SHP77 (cell line): ENCODE measurements at places on chromosomes 6 and 20.

DNA sequence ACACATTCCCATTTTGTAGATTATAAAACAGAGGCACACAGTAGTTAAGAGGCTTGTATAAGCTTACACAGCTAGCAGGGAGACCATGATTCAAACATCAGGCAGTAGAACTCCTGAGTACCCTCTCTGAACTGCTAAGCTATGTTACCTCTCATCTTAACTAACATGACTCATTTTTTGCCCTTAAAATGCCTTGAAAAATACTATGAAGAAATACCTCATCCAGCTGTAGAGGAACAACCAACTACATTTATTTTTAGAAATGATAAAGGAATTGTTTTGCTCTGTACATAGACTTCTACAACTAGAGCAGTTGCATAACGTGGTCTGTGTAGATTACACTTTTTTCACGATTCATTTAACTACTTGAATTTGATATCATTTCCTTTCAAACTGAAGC is 102.1 kb downstream of the FLRT3 start:
- DNase-seq, result no peak

DNA sequence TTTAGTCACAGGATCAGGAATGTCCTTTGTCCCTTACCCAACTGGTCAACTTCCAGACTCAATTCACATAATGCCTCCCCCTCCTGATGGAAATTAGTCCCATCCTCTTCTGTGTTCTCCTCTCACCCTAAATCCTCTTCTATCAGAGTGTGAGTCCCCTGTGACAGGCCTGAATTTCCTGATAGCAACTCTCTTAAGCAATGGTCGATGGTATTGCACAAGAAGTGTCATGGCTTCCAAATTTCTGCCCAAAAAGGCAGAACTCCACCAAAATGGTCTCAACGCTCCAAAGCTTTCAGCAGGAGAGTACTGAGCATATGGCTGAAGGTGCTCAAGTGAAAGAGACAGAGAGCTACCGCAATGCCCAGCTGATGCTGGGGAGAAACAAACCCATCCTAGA is 2.4 kb downstream of the PREP start:
- no peak for DNase-seq

GRCh38 chr6:123635144-123635543 is 1.6 kb downstream of the TRDN start:
- no peak for DNase-seq

GRCh38 chr6:33390767-33391277 is 801 bp upstream of the KIFC1 start:
- no peak for DNase-seq

DNA sequence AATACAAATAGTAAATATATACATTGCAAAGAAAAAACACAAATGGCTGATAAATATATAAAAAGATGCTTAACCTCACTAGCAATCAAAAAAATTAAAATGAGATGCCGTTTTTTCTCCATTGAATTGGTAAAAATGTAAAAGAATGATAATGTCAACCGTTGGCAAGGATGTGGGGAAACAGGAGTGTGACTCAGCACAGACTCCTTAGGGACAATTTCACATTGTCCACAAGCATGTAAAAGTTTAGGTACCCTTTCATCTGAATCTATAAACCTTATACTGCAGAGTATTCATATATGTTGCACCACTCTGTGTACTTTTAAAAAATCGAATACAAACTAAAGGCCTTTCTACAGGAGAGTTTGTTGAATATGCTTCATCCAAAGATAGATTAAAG is 143.1 kb upstream of the RREB1 start:
- no peak for DNase-seq

- DNase-seq, result no peak
Observed at GRCh38 chr20:17380801-17381200, 150.4 kb downstream of the BFSP1 start.

DNA sequence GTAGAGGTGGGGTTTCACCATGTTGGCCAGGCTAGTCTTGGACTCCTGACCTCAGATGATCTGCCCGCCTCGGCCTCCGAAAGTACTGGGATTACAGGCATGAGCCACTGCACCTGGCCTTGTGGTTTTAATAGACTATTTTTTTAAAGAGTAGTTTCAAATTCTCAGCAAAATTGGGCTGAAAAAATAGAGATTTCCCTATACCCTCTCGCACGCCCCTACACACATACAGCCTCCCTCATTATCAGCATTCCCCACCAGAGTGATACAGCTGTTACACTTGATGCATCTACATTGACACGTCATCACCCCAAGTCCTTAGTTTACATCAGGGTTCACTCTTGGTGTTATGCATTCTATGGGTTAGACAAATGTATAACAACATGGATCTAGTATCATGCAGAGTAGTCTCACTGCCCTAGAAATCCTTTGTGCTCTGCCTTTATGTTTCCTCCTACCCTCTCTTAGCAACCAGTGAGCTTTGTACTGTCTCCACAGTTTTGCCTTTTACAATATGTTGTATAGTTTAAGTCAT is 103.6 kb downstream of the CDYL start:
- no peak for DNase-seq

DNA sequence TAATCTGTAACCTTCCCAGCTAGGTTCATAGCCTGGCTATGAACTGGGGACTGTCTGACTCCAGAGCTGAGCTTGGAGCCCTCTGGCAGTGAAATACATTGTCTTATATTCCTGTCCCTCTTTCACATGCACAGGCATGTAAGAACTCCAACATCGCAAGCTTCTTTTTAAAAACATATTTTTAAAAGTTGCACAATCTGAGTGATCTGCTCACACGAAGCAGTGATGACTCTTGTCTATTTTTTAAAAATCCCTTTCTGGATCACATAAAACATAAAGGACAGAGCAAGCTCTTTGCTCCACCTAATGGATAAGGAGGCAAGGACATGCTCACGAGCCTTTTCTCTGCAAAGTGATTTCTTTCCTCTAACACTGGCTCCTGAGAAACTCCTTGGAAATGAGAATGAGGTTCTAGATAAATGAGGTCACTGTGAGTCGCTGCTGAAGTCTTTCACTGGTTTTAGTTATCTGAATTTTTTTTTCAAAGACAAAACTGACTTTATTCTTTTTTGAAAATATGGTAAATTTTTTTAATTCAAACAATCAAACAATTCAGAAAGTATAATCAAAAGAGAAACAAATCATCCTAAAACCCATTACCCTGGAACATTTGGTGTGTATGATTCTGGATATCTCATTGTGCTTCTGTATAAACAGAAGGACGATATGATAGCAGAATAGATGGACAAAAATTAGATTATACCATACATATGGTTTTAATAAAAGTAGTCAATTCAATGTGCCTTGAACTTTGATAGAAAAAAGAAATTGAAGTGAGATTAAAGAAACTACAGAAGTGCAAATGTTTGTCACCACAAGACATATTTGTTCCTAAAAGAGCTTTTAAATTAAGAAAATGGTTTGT is 30.8 kb downstream of the IL20RA start:
- DNase-seq, result peak; percentile 19

GRCh38 chr6:162856885-162857284 is 129.1 kb downstream of the PACRG start:
- DNase-seq, result peak; percentile 76

GRCh38 chr20:13865156-13865555 is 80.3 kb downstream of the NDUFAF5 start:
- DNase-seq, result no peak

DNA sequence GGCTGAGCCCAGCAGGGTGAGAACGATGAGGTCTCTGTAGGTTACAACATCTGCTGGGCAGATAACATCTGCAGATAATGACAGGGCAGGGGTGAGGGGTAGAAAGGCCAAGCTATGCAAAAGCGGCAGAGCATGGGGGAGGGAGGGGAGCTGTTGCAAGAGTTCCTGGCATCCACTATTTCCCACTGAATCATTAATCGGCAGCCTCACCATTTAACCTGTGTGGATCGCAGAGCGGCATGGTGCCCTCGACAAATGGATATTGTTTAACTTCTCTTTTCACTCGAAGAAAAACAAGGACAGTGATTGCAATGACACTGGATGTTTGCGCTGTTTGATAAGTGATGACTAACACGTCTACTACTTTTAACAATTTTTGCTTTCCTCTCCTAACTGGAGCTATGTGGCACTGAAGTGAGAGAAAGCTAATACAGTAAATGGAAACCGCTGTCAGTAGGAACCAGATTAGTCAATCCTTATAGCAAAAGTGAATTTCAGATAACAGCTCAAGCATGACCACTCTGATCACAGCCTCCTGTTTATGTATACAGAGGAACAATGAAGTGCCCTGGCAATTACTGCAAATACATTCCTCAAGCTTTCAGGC is 381.5 kb downstream of the TFAP2A start:
- DNase-seq, result no peak
